Heart right ventricle (tissue), 16 donors: ENCODE measurements at places on chromosomes 16 and 17. TPM values are rescaled to one million over a fixed set of nuclear protein-coding genes. Genes with fewer than 3 reads are reported as not detected.

ITGAD gene
- polyA plus RNA-seq: not detected

IGSF6 gene
- 0.55 TPM for polyA plus RNA-seq

ZDHHC1 gene
- 3.6 TPM for polyA plus RNA-seq

HSPB9 gene
- 0.01 TPM for polyA plus RNA-seq

ADCY9 gene
- polyA plus RNA-seq: 12.4 TPM

MSLN gene
- polyA plus RNA-seq: 0.09 TPM

DPEP1 gene
- 0.09 TPM for polyA plus RNA-seq

TRPV3 gene
- polyA plus RNA-seq: 0.19 TPM

FOXC2 gene
- 1.2 TPM for polyA plus RNA-seq

CCL23 gene
- polyA plus RNA-seq: 1.5 TPM

TAT gene
- not detected for polyA plus RNA-seq

MPG gene
- polyA plus RNA-seq: 68.2 TPM

AANAT gene
- polyA plus RNA-seq: not detected

NPIPA3 gene
- polyA plus RNA-seq: 2.8 TPM

EVI2B gene
- 2.2 TPM for polyA plus RNA-seq

CCL3 gene
- 0.83 TPM for polyA plus RNA-seq

NPIPB9 gene
- polyA plus RNA-seq: 0.10 TPM

ALKBH5 gene
- polyA plus RNA-seq: 72.6 TPM

GP1BA gene
- 0.04 TPM for polyA plus RNA-seq

FBXL16 gene
- polyA plus RNA-seq: 0.04 TPM

PYY gene
- polyA plus RNA-seq: 0.06 TPM

C16orf95 gene
- 1.7 TPM for polyA plus RNA-seq

MYH1 gene
- polyA plus RNA-seq: not detected

STH gene
- not detected for polyA plus RNA-seq

PABPN1L gene
- polyA plus RNA-seq: not detected

LRRC46 gene
- polyA plus RNA-seq: 0.95 TPM

ACBD4 gene
- polyA plus RNA-seq: 16.7 TPM

TBC1D3H gene
- polyA plus RNA-seq: not detected

SMIM36 gene
- not detected for polyA plus RNA-seq

SCIMP gene
- 0.15 TPM for polyA plus RNA-seq

NT5M gene
- 14.8 TPM for polyA plus RNA-seq

ZP2 gene
- not detected for polyA plus RNA-seq
